NCI-H1436 treated with DMSO at 0.1 percent for 48 hours (cell line): ENCODE measurements at places on chromosomes 5 and 9.
A peak's percentile ranks its signal among the peaks of the same experiment; 100 is the strongest.

DNA sequence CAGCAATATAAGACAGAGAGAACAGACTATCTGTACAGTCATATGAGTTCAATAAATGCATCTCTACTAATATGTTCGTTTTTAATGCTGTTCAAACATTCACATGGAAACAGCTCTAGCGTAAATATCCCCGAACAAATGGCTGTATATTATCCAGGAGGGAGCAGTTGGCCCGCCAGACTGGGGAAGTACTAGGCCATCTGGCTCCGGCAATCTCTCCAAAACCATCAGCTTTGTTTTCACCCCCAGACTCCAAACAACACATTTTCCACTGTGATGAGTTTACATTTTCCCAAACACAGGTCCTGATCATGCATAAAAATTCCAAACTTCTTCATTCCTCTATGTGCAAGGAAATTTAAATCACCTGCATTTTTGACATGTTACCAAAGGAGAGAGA lies 8.7 kb downstream of the EBF1 start:
- DNase-seq: no peak

GRCh38 chr5:179278119-179278518 lies 67.1 kb downstream of the ADAMTS2 start:
- no peak for DNase-seq

DNA sequence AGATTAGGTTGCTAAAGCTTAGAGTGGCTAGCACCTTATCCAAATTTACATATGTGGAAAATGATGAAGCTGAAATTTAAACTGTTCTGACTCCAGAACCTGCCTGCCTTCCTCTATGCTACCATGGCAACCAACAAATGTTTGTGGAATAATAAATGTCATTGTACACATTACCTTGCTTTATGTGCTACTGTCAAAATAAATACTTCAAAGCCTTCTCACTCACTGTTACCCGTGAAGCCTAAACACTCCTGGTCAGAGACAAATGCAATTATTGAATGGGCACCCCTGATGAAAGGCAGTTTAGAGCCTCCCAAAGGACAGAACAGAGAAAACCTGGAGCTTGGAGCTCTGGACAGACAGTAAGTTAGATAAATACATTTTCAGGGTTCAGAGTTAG lies 158.6 kb downstream of the FAM114A2 start:
- DNase-seq: no peak

- DNase-seq: no peak
Measured at GRCh38 chr9:98573749-98574278, 134.9 kb downstream of the GABBR2 start.

GRCh38 chr5:161230221-161230620 lies 316.3 kb downstream of the GABRB2 start:
- DNase-seq: peak; percentile 75

GRCh38 chr9:95204710-95205109 lies 112.8 kb downstream of the FANCC start:
- no peak for DNase-seq

DNA sequence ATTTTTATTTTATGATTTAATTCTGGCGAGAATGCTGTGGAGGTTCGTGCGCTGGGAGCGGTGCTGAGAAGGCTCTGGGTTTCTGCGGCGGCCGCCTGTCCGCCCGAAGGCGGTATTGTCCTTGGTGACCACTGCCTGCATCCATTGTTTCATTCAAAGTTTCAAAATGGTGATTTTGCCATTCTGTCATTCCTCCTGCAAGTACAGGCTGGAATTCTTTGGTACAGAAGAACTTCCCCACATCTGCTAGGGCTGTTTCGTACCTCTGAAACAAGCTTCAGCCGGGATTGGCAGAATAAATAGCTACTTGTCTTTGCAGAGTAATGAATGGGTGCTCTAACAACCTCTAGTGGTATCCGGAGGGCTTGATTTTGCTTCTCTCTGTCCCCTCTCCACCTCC lies 112.6 kb upstream of the CACNA1B start:
- no peak for DNase-seq

- DNase-seq: no peak
Measured at GRCh38 chr9:121700165-121700831, 48.9 kb downstream of the DAB2IP start.

DNA sequence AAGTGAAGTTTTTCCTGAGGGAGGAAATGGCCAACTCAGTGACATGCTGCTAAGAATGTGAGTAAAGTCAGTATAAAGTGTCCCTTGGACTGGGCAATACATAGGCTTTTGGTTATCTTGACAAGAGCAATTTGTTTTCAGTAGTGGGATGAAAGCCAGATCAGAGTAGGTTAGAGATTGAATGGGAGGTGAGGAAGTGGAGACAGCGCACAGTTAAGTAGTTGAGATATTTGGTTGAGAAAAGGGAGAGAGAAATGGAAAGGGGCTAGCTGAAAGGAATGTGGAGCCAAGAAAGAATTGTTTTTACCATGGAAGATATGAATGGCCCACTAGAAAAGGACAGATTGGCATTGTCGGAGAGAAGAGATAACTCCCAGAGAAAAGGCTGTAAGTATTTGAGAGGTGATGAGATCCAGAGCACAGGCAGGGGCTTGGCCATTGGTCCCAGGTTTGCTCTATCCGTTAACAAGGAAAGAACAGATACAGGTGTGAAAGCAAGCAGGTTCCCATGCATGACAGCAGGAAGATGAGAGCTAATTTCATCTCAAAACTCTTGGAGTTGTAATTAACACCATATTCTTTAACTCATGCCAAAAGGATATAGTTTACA lies 392.0 kb downstream of the NR2F1-AS1 start:
- DNase-seq: no peak
